Smooth muscle cell of the brain vasculature (primary cell): ENCODE measurements at places on chromosomes 7 and 10.
A peak's percentile ranks its signal among the peaks of the same experiment; 100 is the strongest.

DNA sequence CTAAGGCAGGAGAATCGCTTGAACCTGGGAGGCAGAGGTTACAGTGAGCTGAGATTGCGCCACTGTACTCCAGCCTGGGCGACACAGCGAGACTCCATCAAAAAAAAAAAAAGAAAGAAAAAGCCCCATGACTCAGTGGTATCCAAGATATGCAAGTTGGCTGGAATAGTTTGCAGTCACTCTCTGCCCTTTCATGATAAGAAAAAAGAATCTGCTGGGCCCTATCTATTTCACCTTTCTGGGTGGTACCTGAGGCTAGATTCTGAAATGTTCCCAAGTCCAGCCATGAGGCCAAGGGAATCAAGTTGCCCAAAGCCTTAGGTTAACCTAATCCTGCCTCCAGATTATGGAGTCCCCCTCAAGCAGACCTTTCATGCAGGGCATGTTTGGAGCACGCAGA, 24.3 kb downstream of the NKX2-3 start:
- no peak for DNase-seq

GRCh38 chr7:99194301-99194700, 13.6 kb downstream of the KPNA7 start:
- no peak for DNase-seq

GRCh38 chr10:1486841-1487687, 250.3 kb downstream of the ADARB2 start:
- no peak for DNase-seq

- no peak for DNase-seq
Measured at GRCh38 chr7:16804674-16805439, at the start of gene AGR2. AGR2 (minus strand) TSS chr7:16804999; CDS start chr7:16801796, 3,203 bp downstream.

- no peak for DNase-seq
Measured at GRCh38 chr7:116097365-116098009, 66.9 kb upstream of the TFEC start.

- DNase-seq: no peak
Measured at GRCh38 chr10:61895898-61896600, 5.5 kb upstream of the ARID5B start.

DNA sequence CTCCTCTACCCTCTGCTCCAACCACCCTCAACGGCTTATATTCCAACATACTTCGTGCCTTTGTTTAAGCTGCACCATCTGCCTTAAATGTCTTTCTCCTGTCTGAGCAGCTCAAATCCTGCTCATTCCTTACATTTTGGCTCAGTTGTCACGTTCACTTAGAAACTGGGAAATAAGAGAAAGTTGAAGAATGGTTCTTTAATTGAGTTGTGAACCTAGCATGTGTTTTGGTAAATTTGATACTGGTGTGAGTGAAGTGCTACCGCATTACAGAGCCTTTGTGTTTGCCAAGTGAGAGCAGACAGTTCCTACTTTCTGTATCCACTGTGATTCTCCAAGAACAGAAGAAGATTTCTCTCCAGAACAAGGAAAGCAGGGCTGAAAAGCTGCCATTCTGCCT, 54.3 kb downstream of the EPDR1 start:
- no peak for DNase-seq

DNA sequence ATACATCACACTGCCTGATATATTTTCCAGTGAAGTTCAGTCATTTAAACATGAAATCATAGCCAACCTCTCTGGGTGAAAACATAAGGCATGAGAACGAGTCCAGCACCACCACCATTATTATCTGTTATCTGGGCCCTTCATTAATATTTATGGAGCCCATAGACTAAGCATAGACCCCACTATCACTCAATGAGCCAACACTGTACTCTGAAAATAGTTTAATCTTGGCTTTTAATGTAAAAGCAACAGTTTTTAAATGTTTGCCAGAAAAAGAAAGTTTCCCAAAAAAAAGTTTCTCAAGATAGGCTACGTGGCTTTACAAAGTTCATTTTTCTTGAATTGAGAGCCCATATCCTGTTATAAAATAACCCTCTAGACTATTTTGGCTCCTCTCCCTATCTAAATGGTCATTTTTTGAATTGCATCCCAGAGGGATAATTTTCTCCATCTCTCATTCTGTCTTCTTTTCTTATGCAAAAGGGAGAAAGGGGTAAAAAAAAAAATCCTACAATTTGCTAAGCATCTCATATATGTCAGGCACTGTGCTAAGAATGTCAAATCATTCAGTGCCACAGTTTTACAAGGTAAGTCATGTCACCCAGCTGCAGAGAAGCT, 66.1 kb downstream of the FZD1 start:
- DNase-seq: no peak

DNA sequence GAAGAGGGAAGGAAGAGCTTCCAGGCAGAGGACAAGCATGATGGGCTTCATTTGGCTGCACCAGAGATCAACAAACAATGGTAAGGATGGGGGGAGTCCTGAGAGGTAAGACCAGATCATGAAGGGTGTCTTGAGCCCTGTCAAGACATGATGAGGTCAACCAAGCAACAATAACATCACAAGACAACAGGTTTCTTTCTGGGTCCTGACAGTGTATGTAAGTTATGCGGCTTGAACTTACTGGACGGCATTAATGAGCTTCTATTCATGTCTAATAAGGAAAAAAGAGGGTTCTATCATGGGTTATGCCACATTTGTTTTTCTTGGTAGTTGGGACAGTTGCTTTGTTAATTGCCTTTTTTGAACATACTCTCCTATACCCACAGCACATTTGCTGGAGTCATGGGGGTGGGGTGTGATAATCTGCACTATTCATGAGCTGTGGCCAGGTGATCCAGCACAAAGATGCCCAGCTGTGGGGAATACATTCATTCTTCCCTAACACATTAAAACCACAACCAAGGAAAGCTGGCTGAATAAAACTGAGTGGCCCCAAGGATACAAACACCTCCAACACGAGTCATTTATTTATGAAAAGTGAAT, 168.8 kb upstream of the KLF14 start:
- DNase-seq: no peak

DNA sequence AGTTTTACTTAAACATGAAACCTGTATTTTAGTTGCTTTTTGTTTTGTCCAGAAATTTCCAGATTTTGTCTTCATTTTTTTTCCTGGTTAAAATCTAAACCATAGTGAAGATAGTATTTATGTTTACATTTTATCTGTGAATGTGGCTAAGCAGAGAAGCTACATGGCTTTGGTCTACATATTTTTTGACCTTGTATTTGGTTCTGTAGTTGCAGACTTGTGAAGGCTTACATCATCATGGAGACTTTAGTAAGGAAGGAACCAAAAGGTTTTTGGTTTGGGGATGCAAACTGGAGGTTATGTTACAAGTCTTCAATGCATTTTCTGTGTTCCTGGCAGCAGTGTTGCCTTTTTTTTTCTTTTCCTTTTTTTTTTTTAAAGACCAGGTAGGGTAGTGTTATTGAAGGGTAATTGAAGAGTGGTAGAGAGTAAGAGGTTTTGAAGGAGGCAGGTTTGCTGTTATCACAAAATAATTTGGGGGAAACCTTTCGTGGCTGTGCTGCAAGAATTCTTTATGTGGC, 30.9 kb upstream of the VDAC2 start:
- no peak for DNase-seq

DNA sequence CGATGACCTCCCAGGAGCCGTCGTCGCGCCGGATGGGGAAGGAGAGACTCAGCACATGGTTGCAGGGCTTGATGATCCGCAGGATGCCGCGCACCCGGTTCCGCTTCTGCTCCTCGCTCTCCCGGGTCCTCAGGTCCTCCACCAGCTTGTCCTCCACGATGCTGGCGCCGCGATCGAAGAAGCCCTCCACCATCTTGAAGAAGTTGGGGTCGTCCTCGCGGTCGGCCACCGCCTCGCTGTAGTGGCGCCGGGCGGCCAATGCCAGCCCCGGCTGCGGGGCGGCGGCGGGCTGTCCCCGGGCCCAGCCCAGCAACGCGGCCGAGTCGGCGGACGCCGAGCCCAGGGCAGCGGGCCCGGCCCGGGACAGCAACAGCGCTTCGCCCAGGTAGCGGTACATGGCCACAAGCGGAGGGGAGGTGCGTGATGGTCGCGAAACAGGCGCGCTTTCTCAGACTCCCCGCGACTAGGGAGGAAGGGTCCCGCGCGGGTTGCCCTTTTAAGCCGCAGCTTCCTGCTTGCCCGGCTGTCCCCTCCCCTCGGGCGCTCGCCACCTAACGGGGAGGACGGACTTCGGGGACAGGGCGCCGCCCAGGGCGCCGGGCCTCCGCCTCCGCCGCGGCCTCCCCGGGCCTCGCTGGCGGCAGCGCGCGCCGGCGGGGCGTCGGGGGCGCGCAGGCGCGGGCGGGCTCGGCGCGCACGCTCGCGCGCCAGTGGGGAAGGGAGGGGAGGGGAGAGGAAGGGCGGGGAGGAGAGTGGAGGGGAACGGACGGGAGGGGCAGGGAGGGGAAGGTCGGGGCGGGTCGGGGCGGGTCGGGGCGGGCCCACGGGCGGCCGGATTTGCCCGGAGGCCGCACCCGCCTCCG, at the start of the genes GLUD1 and SHLD2:
TSS of gene GLUD1 (minus strand) at position 471 of the 863 bp plus-strand sequence. CDS start at position 397, 74 bp downstream.
TSS of gene SHLD2 (plus strand) at position 834 of the 863 bp plus-strand sequence. CDS start 56,149 bp downstream, outside the sequence.
- no peak for DNase-seq

- no peak for DNase-seq
Measured at GRCh38 chr10:60536529-60537114, 146.9 kb upstream of the ANK3 start.

DNA sequence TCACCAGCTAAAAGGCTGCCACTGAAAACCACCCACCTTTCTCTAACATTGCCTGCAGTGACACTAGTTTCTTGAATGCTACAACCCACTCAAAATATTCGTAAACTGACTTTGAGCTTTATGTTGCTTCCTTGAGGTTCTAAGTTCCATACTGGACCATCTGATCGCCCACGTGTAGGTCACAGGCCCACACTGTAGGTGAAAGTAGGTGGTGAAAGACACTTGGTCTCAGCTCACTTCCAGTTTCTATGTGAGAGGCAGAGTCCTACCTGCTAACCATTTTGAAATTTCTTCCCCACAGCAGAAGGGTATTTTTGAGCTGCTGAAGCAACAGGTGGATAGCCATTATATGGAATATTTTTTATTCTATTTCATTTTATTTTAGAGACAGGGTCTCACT, 97.3 kb downstream of the MYO3A start:
- DNase-seq: no peak

DNA sequence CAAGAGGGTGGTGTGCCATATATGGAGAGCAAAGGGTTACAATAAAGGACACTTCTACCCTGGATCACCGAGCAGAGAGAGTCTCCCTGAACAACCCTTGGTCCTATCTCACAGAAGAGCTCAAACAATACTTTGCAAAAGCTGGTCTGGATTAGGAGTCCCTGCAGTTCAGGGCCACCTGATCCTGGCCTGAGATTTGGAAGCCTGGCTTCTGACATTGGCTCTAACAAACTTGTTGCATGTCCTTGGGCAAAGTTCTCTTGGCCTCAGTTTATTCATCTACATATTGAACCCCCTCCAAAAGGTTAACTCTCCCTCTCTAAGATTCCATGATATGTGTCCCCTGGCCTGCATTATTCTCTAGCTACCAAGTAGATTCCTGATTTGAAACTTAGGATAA, 1.7 kb downstream of the RBP4 start:
- DNase-seq: no peak

DNA sequence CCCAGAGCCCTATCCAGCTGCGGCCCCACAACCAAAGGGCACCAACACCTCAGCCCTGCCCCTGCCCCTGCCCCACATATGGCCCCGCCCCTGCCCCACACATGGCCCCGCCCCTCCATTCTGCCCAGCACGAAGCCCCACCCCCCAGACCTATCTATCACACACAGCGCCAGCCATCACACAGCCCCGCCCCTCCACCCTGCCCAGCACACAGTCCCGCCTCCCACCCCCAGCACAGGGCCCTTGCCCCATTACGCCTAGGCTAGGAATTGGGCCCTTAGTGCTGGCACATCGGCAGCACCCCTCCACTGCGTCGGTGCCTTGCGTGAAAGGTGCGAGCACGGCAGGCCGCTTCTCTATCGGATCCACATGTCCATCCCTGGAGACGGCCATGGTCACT, 126.8 kb downstream of the MAD1L1 start:
- no peak for DNase-seq

- DNase-seq: no peak
Measured at GRCh38 chr10:75272896-75273295, 37.1 kb upstream of the COMTD1 start.

GRCh38 chr10:67518756-67519155, 177.2 kb downstream of the CTNNA3 start:
- DNase-seq: no peak

- DNase-seq: no peak
Measured at GRCh38 chr10:43197834-43198681, 59.8 kb downstream of the CSGALNACT2 start.

DNA sequence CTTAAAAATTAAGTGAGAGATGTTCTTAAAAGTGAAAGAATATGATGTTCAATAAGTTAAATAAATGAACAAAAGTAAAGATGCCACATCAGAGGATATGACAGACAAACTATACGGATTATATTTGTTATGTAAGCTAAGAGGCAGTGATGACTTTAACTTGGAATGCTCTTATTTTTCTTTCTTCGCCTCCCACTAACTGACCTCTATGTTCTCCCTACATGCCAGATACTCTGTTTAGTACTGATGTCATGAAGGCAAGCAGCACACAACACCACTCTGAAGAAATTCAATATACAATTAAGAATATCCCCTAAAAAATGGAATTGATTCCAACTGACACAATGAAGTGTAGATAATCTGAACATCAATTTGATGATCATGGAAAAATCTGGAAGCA, 223.4 kb downstream of the DOCK4 start:
- DNase-seq: peak; percentile 24

DNA sequence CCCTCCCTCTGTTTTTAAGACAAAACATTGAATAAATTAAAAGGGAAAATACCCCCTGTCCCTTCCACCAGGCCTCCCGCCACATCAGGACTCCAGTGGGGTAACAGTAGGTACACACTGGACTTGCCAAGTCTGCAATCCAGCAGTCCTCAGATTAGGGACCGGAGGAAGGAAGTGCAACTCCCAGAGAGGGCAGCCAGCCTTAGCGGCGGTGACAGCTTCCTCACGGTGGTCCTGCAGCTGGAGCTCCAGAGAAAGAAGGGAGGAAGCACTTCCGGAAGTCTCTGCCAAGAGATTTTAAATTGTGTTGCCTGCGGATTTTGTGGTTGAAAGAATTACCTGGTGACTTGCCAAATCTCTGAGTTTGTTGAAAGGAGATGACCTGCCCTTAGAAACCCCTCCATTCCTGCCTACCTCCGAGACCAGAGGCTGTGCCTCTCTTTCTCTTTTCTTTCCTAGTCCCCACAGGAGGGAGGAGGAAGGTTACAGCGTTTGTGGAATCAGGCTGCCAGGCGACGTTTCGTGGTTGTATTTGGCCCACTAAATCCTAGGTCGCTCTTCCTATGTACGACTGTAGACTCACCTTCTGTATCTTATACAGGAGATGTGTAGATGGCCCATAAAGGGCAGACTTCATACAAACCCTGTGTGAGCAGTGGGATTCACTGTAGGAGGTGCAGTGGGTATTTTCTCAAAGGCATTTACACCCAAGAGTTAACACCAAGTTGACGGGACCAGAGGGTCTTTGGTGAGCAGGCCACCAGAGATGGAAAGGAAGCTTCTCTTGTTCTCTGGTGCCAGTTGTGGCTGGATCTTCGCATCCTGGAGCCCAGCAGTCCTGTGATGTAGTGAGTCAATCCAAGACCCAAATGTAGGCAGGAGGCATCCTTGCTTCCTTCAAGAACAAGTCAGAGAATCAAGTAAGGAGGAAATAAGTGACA, 77.9 kb downstream of the INSIG1 start:
- DNase-seq: no peak

- DNase-seq: no peak
Measured at GRCh38 chr7:71900556-71900955, 511.6 kb downstream of the CALN1 start.
